ENCODE measurements at places on chromosomes 2 and 18.

DNA sequence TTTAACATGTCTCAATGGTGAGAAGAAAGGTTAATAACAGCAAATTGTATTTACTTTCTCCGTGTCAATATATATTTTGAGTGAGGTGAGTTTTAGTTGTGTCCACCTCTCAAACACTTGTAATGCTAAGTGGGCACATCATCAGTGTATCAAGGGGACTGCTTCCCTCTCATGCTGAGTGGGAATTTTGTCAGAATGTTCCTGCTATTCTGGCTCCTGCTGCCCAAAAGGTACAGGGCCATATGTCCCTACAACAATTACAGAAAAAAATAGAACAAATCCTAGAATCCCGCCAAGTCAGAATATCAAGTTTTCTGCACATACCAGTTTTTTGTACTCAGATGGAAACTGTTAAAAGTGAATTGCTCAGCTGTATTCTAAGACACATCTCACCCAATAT, 5.4 kb upstream of the CERKL start:
- DNase-seq: no peak

DNA sequence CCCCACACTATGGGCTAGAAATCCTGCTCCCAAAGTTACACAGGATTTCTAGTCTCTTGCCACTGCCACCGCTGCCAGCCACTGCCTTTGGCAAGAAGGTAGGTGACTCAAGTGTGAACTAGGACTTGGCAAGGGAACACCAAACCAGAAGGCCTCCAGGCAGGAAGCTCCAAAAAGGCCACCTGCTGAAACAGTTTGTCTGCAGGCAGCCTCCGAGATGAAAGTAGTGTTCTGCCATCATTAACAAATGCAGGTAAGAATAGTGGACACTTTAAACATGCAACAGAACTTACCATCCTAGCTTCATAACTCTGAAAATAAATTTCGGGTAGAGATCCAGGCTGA, 3.9 kb downstream of the ANKRD44 start:
- DNase-seq: no peak

GRCh38 chr2:118774458-118775133, 72.9 kb downstream of the EN1 start:
- peak; percentile 33 for DNase-seq

GRCh38 chr2:192773044-192773443, 578.3 kb upstream of the TMEFF2 start:
- no peak for DNase-seq

GRCh38 chr2:199775267-199775666, 75.7 kb downstream of the FTCDNL1 start:
- DNase-seq: no peak

- DNase-seq: no peak
Observed at GRCh38 chr2:1865716-1866234, 121.5 kb upstream of the PXDN start.

- no peak for DNase-seq
Observed at GRCh38 chr2:100222844-100223243, 80.5 kb upstream of the AFF3 start.

DNA sequence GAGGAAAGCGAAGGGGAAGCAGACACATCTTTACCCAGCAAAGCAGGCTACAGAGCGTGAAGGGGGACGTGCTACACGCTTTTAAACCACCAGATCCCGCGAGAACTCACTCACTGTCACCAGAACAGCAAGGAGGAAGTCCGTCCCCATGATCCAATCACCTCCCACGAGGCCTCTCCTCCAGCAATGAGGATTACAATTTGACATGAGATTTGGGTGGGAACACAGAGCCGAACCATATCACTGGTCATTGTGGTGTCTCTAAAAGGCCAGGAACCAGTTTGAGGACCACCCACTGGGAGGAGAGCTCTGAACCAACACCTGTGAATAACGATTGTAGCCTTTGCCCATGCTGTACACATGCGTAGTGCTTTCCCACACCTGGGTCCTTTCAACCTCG, 116.6 kb upstream of the FAM136A start:
- DNase-seq: no peak

GRCh38 chr2:223566396-223566795, 35.8 kb downstream of the SCG2 start:
- DNase-seq: peak; percentile 55

GRCh38 chr18:78595453-78595852, 384.2 kb upstream of the SALL3 start:
- no peak for DNase-seq

GRCh38 chr2:199471443-199472057, 13.8 kb upstream of the SATB2 start:
- DNase-seq: peak; percentile 61

DNA sequence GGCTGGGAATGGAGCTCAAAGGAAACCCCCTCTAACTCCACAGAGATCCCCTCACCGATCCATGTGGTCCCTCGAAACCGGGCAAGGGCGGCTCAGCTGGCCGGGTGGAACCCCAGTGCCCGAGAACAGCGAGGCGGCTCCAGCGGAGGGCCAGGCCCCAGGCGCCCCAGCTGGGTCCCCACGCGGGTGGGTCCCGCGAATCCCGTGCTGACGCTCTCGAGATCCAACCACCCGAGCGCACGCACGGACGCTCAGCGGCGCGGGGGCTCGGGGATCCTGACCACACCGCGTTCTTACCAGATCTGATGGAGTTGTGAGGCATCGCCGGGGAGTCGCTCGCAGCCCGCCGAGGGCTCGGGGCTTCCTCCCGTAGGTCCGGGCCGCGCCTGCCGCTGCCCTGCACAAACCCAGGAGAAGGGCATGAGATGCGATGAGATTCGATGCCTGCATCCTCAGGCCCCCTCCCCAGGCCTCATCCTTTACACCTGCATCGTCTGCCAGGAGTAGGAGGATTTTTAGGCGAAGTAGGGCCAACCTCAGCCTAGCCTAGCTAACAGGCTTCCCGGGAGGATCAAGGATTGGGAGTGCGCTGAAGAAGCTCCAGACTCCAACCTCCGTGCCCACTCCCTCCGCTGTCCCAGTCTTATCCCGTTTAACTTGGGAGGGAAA, 514 bp downstream of the PAX8 start:
- no peak for DNase-seq

DNA sequence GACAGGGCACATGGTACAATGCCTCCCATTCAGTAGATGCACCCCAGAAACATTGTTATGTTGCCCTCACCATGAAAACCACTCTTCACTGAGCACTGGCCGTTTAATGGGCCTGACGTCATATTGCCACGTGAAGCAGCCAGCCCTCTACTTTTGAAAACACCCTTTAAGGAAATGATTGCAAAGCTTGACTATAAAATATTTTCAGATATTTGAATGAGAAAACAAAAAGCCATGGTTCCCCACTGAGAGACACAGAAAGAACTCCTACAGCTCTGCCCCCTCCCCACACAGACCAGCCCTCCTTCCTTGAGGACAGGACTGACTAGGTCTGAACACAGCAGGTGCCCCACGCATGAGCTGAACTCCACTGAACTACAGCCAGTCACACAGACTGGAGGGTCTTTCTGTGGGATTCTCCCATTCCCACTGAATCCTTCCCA, 349.1 kb downstream of the ANAPC1 start:
- no peak for DNase-seq

GRCh38 chr2:201116115-201116958, at the start of gene CFLAR:
TSS of gene CFLAR (plus strand) at chr2:201116164. CDS start at chr2:201129866, 13,702 bp downstream.
- peak; percentile 77 for DNase-seq

DNA sequence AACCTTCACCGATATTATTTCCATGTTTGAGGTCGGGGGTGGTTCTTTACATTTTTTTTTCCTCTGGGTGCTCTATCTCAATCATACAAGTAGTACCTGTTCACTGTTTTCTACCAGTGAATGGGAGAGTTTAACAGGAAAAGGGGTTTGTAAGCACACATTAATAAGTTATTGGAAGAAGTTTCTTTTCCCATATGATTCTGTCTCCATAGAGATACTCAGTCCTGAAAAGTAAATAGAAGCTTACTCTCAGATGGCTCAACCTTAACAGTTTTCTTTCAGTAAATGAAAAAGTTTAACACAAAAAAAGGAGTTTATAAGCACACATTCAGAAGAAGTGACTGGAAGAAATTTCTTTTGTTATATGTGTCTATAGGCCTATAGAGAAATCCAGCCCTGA, 995.6 kb upstream of the SLC39A10 start:
- no peak for DNase-seq

GRCh38 chr2:184452907-184453306, 145.4 kb upstream of the ZNF804A start:
- DNase-seq: no peak

- no peak for DNase-seq
Observed at GRCh38 chr2:37599688-37600525, 71.5 kb downstream of the CDC42EP3 start.

GRCh38 chr2:27431395-27431794, 3.0 kb downstream of the NRBP1 start:
- DNase-seq: peak; percentile 75

DNA sequence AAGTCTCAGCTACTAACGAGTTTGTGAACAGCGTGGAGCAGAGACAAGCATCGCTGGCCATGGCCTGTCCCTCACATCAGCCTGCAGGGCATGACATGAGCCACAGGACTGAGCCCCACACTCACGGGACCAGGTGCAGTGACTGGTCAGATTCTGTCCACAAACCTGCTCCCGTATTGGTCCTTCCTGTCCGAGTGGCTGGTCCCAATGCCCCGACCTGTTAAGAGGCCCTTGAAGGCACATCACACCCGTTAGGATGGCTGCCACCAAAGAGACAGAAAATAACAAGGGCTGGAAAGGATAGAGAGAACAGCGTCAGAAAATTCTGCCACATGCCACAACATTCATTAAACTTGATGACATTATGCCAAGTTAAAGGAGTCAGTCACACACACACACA, 403.2 kb upstream of the MYT1L start:
- DNase-seq: no peak

GRCh38 chr2:72827966-72828646, 2.3 kb upstream of the EXOC6B start:
- no peak for DNase-seq

DNA sequence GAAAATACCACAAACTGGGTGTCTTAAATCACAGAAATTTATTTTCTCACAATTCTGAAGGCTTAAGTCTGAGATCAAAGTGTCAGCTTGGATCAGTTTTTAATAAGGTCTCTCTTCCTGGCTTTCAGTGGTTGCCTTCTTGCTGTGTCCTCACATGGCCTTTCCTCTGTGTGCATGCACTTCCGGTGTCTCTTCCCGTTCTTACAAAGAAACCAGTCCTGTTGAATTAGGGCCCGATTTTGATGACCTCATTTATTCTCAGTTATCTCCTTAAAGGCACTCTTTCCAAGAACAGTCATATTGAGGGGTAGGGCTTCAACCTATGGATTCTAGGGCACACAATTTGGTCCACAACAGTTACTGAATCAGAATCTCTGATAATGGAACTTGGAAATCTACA, 5.4 kb upstream of the XIRP2 start:
- no peak for DNase-seq

- peak; percentile 67 for DNase-seq
Observed at GRCh38 chr2:108968619-108969018, 20.4 kb downstream of the EDAR start.

DNA sequence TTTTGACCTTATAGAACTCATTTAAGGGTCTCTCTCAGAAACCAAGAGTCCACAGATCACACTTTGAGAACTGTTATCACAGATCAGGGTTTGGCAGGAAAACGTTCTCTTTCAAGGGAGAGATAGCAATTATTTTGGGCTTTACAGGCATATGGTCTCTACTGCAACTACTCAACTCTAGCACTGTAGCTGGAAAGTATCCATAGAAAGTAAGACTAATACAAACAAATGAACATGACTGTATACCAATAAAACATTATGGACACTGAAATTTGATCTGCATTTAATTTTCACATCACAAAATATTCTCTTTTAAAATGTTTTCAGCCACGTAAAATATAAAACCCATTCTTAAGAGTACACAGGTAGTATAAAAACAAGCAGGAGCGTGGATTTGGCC, 100.5 kb downstream of the TRIP12 start:
- no peak for DNase-seq

- no peak for DNase-seq
Observed at GRCh38 chr18:6629635-6630140, 99.8 kb upstream of the ARHGAP28 start.

GRCh38 chr2:15693926-15694588, 102.4 kb downstream of the DDX1 start:
- DNase-seq: no peak

GRCh38 chr2:186220409-186220808, 265.7 kb upstream of the ZC3H15 start:
- DNase-seq: no peak

- DNase-seq: no peak
Observed at GRCh38 chr2:129483366-129483765, 496.1 kb upstream of the RAB6C start.
